Omental fat pad (tissue), 4 donors: ENCODE measurements at places on chromosomes 4 and X.

DNA sequence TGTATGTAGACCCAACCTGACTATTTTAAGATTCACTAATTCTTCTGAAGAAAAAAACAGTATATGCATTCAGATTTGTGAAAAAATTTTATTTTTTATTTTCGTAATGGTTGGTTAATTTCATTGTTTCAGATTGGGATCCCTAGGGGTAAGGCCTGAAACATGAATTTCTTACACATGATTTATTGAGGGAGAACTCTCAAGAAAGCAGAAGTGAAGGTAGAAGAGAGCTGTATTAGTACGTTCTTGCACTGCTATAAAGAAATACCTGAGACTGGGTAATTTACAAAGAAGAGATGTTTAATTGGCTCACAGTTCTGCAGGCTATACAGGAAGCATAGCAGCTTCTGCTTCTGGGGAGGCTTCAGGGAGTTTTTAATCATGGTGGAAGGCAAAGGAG is 611.9 kb upstream of the TECRL start:
- no peak for DNase-seq

- DNase-seq: no peak
These were observed 163.2 kb upstream of the SPANXC start for GRCh38 chrX:141405486-141405852.

GRCh38 chr4:2251795-2252529 is 9.9 kb downstream of the MXD4 start:
- DNase-seq: no peak

DNA sequence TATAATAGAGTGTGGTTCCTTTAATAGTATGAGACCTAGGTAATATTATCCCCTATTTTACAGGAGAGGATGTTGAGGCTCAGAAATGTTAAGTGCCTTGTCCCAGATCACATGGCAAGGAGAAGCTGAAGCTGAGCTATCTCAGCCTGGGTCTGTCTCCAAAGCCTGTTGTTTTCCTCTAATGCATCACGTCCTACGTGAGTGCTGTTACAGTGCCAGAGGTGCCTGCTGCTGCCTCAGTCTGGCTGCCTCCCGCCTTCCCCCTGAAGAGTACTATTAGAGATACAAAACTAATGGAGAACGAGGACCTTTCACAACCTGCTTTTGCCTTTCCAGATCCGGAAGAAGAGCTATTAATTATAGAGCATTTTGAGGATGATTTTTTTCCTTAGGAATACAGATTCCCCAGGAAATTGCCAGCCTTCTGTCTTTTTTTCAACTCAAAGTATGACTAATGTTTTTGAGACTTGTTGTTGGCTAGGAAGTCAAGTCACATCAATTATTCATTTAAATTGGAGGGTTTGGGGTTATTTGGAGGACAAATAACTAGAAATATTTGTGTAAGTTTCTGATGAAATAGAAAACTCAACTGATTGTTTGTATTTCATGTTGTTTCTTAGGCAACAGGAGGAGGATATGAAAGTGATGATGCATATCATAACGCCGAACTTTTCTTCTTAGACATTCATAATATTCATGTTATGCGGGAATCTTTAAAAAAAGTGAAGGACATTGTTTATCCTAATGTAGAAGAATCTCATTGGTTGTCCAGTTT is 43.9 kb upstream of the MTMR1 start:
- DNase-seq: no peak

GRCh38 chr4:112296949-112297880 is at the start of gene ALPK1:
Gene ALPK1 (plus strand): TSS chr4:112297369.
- DNase-seq: no peak

GRCh38 chrX:63855896-63856295 is 70.9 kb upstream of the ARHGEF9 start:
- DNase-seq: no peak

DNA sequence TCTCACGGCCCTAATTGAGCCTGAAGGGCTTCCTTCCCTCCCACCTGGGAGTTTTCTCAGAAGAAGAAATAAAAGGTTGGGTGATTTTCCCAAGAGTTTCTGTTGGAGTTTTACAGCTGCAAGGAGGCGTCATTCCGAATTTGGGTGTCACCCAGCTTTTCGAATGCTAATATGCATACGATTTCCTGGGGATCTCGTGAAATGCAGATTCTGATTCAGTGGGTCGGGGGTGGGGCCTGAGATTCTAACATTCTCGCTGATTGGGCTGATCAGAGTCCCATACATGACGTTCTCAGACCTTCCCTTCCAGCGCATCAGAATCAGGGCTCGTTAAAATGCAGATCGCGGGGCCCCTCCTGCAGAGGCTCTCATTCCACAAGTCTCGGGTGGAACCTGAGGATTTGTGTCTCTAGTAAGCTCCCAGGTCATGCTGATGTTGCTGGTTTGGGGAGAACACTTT is 125.8 kb upstream of the STX18 start:
- no peak for DNase-seq

- no peak for DNase-seq
These were observed 327 bp downstream of the PNPLA4 start for GRCh38 chrX:7926914-7927258.

DNA sequence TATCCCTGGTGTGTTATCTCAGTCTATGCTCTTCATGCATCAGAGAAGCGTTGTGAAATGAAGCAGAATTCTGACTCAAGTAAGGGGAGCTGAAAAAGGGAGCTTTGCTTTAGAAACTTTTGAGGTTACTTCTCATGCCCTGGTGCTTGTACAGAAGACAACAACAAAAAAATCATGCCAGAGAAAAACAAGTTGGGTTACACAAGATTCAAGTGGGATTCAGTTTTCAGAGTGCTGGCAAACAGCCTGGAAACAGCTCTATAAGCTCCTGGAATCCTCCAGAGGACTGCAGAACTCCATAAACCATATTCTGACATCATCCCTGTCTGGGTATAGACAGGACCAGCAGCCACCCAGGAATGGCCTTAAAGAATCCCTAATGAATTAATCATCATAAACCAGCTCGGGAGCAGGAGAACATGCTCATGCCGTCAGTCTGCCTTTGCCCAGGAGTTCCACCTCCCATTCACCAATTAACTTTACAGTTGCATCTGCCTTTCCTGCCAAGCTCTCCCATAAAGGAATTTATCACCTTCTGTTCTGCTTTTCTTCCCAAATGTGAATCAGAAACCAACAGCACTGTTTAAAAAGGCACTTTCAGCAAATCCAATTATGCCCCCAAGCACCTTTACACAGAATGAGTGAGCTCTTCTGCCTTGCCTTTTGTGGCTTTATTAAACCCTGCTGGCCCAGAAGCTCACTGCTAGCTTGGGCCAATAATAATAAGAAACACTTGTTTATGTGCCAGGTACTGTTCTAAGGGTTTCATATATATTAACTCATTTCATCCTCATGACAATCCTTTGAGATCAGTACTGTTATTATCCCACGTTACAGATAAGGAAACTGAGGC is 54.5 kb upstream of the FBXW7 start:
- DNase-seq: no peak

GRCh38 chrX:38089173-38089982 is 83.0 kb downstream of the SYTL5 start:
- no peak for DNase-seq

- no peak for DNase-seq
These were observed 762.8 kb upstream of the INTU start for GRCh38 chr4:126869967-126870366.

GRCh38 chr4:7007142-7007907 is 35.8 kb upstream of the TADA2B start:
- no peak for DNase-seq

GRCh38 chr4:161577579-161578301 is 586.1 kb downstream of the FSTL5 start:
- DNase-seq: no peak

- DNase-seq: no peak
These were observed 230.1 kb upstream of the GALNTL6 start for GRCh38 chr4:171582961-171583581.

- no peak for DNase-seq
These were observed 219.5 kb downstream of the CENPC start for GRCh38 chr4:67325791-67326190.

DNA sequence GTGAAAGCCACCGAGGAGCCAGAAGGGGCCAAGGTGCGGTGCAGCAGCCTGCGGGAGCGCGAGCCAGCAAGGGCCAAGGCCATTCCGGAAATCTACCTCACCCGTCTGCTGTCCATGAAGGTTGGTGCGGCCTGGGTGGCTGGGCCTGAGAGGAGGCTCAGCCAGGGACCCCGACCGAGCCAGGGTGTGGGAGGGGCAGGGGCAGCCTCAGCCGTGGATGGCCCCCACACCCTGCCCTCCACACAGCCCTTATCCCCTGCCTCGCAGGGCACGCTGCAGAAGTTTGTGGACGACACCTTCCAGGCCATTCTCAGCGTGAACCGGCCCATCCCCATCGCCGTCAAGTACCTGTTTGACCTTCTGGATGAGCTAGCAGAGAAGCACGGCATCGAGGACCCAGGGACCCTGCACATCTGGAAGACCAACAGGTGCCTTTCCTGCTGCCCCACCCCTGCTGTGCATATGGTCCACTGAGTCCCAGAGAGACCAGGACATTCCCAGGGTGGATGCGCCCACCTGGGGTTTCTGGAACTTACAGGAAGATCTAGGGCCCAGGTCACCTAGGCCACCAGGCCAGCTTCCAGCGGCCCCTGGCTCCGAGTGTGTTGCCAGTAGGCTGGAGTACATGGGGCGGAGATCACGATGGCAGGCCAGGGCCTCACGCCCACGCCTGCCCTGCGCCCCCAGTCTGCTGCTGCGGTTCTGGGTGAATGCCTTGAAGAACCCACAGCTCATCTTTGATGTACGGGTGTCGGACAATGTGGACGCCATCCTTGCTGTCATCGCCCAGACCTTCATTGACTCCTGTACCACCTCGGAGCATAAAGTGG is 3.4 kb upstream of the SRPK3 start:
- no peak for DNase-seq

DNA sequence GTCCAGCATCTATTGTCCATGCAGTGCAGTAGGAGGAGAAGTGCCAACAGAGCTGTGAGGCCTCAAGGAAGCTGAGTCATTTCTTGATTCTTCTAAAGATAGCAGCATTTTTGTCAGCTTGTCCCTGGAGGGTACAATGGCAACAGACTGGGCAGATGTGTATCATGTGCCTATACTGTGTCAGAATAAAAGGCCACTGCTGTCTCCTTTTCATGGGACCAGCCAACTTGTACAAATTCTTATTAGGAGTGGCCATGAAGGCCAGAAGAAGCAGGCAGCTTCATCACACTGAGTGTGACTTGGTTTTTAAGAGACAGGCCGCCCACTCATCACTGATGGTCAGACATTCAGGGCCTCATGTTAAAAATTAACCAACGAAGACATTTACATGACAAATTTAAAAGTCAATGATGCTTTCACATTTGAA is 185.0 kb upstream of the FAM241A start:
- no peak for DNase-seq

DNA sequence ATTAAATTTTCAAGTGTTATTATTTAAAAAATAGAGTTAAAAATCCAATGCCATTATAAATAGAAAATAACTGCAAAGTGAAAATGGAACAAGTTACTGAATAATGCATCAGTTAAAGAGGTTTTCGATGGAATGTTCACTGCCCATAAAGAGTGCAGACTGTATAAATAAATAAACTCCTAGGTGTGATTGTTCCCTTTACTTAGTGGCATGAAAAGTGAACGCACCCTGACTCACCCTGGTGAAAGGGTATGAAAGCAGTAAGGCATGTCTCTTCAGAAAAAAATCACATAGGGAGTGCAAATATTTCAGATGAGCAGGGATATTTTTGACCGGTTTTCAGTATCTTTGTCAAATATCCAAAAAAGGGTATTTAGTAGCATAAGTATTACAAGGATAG is 387.8 kb downstream of the DCAF12L2 start:
- DNase-seq: no peak

DNA sequence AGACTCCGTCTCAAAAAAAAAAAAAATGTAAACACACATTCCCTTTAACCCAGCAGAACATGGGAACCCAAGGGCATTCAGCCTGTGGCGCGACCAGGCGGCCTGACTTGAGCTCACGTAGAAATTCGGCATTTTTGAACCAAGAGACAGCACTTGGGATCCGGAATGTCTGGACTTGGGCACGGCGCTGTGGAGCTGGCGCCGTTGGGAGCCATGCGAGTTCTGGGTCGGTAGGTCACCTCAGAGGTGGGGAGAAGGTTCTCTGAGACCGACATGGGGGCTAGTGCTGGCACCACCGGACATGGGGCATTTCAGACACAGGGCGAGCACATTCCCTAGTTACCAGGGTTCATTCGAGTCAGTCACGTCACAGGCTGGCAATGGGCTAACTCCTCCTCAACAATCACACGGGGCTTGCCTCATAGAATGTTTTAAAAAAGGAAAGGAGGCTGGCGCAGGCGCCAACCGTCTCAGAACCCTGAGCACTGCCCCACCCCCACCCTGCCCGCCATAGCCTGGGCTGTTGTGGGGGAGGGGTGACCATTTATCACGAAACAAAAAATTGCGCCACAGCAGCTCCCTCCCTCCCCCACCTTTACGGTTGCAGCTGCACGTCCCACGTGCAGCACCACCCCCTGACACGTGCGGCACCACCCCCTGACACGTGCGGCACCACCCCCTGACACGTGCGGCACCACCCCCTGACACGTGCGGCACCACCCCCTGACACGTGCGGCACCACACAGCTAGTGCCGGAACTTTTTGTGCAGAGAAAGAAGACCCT is at the start of gene TEX28:
Gene TEX28 (minus strand): TSS at position 334 of the 784 bp plus-strand sequence. CDS start 3,007 bp downstream, outside the sequence.
- DNase-seq: no peak

DNA sequence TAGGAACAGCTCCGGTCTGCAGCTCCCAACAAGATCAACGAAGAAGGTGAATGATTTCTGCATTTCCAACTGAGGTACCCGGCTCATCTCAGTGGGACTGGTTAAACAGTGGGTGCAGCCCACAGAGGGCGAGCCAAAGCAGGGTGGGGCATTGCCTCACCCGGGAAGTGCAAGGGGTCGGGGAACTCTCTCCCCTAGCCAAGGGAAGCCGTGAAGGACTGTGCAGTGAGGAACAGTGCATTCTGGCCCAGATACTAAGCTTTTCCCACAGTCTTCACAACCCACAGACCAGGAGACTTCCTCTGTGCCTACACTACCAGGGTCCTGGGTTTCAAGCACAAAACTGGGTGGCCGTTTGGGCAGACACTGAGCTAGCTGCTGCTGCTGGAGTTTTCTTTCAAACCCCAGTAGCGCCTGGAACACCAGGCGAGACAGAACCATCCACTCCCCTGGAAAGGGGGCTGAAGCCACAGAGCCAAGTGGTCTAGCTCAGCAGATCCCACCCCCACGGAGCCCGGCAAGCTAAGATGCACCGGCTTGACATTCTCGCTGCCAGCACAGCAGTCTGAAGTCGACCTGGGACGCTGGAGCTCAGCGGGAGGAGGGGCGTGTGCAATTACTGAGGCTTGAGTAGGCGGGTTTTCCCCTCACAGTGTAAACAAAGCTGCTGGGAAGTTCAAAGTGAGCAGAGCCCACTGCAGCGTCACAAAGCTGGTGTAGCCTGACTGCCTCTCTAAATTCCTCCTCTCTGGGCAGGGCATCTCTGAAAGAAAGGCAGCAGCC is 84.6 kb downstream of the THOC2 start:
- DNase-seq: no peak

DNA sequence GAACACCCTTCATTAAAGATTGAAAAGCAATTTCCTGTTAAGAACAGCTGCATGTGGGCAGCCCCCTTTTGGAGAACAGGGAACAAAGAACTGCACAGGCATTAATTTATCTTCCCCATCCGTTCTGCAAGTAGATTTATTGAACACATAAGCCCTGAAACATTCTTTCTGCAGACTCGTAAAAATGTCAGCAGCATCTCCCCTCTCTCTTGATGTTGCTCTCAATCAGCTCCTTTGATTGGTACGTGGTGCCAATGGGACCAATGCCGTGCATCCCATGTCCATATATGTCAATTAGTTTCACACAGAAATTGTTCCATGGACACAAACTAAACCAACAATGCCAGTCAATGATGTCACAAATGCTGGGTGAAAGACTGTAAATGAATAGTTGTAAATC is 228.5 kb upstream of the RASGEF1B start:
- DNase-seq: no peak

- no peak for DNase-seq
These were observed 23.9 kb downstream of the ARHGAP36 start for GRCh38 chrX:131081772-131082740.
